Right ventricle myocardium inferior (tissue), 1 donor: ENCODE measurements at places on chromosomes 3 and 15. TPM values are rescaled to one million over a fixed set of nuclear protein-coding genes. Genes with fewer than 3 reads are reported as not detected.

Gene GABRA5
- total RNA-seq: not detected

Gene PSTPIP1
- total RNA-seq: 4.5 TPM

Gene KIF9
- 7.6 TPM for total RNA-seq

Gene SLC22A13
- total RNA-seq: not detected

Gene NEK11
- 1.3 TPM for total RNA-seq

Gene CILP
- total RNA-seq: 15.7 TPM

DNA sequence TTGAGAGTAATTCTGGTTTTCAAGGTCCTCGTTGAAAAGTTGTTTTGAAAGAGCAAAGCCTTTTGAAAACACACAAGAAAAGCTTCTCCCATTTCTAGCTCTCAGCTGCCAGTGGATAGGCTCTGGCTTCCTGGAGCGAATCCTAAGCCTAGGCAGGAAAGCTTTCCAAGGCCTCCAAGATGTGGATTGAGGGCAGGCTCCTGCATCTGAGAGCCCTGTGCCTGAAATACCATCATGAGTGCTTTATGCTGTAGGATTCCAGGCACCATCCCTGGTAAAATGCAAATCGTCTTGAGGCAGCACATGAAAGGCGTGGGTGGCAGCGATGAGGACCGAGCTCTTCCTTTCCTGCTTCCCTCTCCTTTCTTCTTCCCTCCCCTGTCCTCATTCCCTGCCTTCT, 60.7 kb upstream of the CORO2B start:
- DNase-seq: no peak

- no peak for DNase-seq
These were observed 330.7 kb upstream of the LRRC3B start for GRCh38 chr3:26291840-26292239.

- DNase-seq: no peak
These were observed 69.5 kb upstream of the VEPH1 start for GRCh38 chr3:157572559-157573270.

DNA sequence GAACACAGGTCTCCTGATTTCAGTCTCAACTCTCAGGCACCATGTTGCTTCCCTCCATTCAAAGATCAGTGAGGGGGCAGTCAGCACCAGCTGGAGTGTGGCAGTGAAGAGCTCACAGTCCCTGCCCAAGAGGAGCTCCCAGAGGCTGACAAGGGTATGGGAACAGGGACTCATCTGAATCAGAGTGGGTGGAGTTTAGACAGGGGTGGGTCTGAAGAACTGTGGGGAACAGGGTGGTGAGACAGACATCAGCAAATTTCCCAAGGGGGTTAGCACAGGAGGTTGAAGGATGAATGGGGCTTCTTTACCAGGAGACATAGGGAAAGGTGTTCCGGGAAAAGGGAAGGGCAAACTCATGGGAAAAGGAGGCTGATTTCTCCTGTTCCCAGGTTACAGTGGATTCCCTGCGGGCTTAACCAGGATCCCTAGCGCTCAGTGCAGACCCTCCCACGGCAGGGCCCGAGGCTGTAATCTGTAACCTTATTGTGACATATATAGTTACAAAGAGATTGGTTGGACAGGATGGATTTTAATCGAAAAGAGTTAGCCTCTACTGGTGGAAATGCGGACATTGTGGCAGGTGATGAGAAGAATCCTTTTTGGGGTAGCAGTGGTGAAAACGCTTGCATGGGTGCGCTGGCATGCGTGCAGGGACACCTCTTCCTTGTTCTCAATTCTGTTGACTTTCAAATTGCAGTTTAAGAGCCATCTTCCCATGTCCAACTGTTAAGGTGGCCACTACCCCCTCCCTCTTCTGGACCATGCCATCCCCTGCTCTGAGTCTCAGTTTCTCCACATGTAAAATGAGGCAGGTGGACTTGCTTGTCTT, 160.3 kb downstream of the SMAD6 start:
- DNase-seq: no peak

GRCh38 chr3:29324180-29324651, 43.3 kb downstream of the RBMS3 start:
- peak; percentile 60 for DNase-seq

DNA sequence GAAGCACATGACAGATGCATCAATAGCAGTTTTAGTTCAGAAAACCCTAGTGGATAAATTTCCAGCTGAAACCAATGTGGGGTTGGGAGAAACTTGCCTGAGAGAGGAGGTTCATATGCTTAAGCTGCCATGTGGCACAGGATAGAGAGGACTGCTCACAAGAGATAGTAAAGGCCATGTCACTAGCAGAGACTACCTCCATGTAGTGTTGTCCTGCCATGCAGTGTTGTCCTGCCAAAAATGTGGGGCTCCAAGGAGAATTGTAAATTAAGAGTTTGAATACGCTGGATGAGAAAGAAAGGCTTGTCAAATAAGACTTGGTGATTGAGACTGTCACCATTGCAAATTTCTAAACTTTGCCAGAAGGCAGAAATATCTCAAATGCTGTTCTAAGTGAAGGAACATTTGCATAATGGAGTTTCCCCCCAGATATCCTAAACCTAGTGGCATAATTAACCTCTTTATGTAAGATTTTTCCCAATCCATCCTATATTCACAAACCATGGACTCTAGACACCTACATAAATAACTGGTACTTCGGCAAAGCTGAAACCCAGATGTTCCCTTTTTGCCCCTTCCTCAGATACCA, 938.3 kb upstream of the ALCAM start:
- no peak for DNase-seq

DNA sequence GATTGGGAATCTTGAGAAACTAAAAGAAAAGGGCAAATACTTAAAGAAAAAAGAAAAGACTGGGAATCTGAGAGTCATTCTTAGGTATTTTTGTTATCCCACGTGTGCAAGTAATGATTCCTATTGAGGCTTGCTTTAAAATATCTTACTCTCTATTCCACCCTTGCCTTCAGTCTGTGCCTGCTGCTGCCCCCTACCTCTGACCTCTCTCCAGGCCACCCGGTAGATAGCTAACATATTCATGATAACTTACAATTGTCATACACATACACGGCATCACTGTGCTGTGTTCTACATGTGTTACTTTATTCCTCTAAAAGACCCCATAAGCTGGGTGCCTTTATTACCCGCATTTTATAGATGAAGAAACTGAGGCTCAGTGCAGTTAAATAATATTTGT, 27.8 kb upstream of the ATP13A3 start:
- DNase-seq: no peak

- no peak for DNase-seq
These were observed 306.9 kb downstream of the MCTP2 start for GRCh38 chr15:94538280-94538679.

DNA sequence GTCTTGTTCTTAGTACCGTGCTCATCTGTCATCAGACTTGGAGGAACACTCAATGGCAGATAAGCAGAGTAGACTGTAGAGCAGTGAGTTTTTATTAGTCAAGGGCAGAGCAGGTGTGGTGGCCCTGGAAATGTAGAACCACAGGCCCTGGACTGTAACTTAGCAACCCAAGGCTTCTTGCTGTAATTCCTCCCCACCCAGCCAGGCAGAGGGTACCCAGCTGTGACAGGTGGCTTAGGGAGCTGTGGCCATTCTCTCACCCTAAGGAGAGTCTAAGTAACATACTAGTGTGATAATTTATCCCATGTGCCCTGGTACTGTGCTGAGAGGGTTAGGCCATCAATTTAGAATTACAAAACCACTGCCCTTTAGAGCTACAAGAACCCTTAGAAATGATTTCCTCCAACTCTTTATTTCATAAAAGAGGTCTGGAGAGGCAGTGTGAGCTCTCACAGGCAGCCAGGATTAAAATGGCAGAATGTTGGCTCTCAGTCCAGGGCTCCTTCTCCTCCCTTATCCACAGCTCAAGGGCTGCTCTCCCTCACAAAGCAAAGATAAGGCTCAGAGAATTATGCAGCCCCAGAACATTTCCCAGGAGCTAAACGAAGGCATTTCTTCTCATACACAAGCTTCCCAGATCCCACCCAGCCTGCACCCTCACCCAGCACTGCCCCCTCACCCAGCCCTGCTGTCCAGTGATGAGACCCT, 3.0 kb downstream of the POMGNT2 start:
- no peak for DNase-seq

DNA sequence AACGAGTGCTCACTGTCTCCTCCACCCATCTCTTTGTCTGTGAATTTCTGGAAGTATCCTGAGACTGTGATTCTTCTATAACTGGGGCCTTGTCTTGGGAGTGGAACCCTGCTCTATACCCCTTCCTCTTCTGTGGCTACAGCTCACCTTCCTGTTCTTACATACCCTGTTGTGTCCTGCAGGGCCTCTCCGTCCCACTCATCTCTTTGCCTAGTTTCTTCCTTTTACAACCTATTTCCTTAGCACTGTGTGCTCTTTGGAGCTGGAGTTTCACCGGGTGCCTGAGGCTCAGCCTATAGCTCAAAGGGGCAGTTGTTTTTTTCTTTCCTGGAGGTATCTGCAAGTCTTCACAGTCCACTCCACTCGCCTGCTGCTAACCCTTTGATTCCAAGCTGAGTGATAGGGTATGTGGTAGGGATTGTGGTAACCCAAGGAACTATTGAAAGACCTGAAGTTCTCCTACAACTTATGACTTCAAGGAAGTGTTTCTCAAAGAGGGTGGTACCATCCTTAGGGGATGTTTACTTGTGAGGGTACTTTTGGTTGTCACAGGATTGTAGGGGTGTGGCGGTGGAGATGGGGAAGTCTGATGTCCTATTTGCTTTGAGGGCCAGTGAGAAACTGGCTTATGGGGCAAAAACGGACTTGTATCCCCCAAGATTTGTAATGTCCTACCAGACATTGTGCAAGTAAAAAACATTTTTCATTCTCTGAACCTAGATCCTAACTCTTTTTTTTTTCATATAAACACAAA, 66.6 kb upstream of the ARL8B start:
- no peak for DNase-seq

GRCh38 chr3:36332139-36332538, 48.2 kb upstream of the STAC start:
- DNase-seq: no peak

GRCh38 chr3:31522152-31522551, 10.6 kb upstream of the STT3B start:
- no peak for DNase-seq

GRCh38 chr15:29570948-29571791, 251.1 kb downstream of the TJP1 start:
- no peak for DNase-seq

DNA sequence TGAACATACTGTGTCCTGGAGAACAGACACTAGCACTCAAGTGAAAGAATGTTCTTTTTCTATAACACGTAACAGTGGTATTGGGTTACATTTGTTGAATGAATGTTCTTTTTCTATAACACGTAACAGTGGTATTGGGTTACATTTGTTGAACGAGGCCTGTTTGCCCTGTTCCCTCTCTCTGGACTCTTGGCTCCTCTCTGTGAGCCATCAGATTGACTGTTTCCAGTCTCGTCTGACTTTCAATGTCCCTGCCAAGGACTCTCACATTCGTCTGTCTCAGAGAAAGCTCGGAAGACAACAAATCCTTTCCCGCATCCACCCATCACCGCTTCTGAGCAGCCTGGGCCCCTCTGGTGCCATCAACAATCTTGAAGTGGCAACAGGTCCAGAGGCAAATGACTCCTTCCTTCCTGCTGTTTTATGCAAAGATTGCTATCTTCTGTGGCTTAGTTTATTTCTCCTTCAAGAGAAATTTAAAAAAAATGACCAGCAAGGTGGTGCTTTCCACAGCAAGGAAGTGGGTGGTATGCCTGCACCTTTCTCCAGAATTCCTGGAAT, 8.0 kb downstream of the TMEM45A start:
- no peak for DNase-seq

DNA sequence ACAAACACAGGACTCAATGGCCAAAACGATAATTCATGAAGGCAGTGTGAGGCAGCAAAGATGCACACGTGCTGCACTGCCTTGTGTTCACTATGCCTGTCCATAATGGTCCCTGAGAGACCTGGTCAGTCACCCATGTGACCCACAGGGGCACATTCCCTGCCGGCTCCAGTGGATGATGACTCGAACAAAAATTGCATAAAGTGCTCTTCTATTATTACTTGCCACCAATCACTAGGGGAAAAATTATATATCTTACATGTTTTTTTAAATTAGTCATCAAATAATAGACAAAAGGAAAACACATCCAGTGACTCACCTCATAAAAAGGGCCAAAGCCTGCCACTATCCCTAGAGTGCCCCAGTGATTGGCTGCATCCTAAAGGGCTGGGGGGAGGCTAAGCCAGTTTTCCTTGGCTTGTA, 47.5 kb downstream of the UBP1 start:
- DNase-seq: no peak

DNA sequence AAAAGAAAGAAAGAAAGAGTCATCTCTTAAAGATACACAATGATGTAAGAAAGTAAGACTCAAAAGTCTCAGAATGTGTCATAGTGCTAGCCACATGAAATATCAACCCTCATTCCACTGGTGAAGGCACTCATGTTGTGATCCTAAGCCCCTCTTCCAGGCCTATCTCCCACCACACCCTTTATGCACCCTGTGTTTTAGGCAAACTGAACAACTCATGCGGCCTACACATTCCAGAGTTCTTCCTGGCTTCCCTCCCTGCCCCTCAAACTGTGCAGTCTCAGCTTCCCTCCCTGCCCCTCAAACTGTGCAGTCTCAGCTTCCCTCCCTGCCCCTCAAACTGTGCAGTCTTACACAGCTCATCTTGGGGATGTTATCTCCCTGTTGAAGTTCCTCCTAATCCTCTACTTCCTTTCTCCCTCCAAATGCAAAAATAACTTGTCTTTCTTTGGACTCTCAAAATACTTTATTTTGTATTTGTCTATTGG, 69.0 kb upstream of the FNDC3B start:
- no peak for DNase-seq

DNA sequence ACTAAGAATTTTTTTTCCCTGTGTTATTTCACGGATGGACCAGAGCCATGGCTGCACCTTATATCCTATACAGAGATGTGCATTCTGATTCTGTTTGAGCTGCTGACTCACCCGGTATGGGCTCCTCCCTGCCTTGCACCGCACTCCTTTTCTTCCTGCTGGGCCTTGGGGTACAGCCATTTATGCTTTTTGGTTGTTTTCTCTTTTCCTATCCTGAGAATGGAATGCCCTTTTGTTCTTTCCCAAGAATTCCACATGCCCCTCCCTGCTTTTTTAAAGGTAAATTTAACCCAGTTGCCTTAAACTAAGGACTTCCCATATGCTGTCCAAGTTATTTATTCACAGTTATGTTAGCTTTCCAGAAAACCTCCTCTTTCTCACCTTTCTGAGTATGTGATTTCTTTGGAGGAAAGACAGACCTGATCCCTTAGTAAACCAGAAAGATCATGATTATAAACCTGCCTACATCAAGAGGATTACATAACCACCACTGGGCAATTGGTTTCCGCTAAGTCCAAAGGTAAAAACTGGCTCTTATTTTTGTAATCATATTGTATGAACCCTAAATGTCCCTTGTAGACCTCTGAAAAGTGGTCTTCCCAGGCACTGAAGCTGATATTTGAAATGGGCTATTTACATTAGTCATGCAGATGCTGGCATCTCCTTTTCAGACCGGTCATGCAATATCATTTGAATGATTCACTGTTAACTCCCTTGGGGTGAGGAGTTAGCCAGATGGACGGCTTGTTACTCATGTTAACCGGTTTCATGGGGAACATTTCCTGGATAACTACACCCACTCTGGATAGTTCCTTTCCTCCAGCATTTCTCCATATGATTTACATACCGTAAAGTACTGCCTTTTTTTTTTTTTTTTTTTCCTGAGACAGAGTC, 45.5 kb downstream of the TMOD3 start:
- no peak for DNase-seq
